ENCODE measurements at places on chromosomes 3 and 15.

- no peak overlapping the region for H3K27ac ChIP-seq
- peaks cover 9% of the 10 kb centered on the region for H3K4me1 ChIP-seq
- DNase-seq: no peak
- H3K36me3 ChIP-seq: no peaks in the 10 kb centered on the region
These were observed 3.0 kb downstream of the ADAMTS9 start for GRCh38 chr3:64684715-64685261.

DNA sequence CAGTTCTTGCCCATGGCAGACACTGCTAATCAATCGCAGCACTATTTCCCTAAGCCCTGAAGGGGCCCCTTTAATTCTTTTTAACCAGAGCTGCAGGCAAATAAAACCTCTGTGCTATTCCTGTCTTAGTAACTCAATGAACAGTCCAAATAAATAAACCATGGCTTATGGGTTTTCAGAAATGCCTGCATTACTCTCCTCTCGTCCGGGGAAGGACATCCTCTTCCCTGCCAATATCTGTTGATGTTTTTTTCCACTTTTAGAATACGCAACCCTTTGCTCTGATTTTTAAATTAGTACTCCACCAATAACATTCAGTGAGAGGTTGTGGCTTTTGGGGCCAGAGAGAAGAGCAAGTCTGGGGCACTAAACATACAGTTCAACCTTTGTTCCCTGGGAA, 35.2 kb upstream of the PRICKLE2 start:
- H3K27me3 ChIP-seq: peaks cover 27% of the 10 kb centered on the region
- no peak for DNase-seq
- H3K4me1 ChIP-seq: no peaks in the 10 kb centered on the region
- no peaks in the 10 kb centered on the region for H3K36me3 ChIP-seq

DNA sequence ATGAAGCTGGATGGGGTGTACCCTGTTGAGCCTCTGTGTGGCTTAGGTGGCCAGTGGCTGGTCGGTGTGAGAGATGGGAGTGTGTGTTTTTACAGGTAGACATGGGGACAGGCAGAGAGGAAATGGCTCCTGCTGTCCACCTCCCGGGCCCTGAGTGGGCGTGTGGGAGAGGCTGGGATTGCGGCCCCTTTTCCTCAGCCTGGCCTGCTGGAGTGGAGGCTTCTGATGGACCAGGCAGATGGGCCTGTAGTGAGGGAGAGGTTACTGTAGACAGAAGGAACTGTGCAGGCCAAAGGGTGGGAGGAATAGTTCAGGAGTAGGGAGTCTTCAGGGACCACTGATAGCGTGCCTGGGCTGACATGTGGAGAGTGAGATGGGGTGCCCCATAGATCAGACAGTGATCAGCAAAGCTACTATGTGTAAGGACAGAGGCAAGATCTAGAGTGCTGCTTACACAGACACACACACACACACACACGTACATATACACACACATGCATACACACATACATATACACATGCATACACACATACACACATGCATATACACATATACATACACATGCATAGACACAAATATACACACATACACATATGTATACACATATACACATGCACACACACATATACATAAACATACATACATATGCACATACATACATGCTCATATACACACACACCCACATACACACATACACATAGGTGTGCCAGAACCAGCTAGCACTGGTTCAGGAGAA, 26.4 kb downstream of the ACAA1 start:
- H3K4me3 ChIP-seq: no peak overlapping the region
- no peak for DNase-seq
- H3K4me1 ChIP-seq: peaks cover 2% of the 10 kb centered on the region
- H3K27ac ChIP-seq: no peak overlapping the region

- peaks cover 10% of the 10 kb centered on the region for H3K4me1 ChIP-seq
- H3K27ac ChIP-seq: no peak overlapping the region
- H3K4me3 ChIP-seq: no peak overlapping the region
- peaks cover 7% of the 10 kb centered on the region for H3K27me3 ChIP-seq
- DNase-seq: no peak
These were observed 10.5 kb upstream of the ANO10 start for GRCh38 chr3:43632269-43632733.

DNA sequence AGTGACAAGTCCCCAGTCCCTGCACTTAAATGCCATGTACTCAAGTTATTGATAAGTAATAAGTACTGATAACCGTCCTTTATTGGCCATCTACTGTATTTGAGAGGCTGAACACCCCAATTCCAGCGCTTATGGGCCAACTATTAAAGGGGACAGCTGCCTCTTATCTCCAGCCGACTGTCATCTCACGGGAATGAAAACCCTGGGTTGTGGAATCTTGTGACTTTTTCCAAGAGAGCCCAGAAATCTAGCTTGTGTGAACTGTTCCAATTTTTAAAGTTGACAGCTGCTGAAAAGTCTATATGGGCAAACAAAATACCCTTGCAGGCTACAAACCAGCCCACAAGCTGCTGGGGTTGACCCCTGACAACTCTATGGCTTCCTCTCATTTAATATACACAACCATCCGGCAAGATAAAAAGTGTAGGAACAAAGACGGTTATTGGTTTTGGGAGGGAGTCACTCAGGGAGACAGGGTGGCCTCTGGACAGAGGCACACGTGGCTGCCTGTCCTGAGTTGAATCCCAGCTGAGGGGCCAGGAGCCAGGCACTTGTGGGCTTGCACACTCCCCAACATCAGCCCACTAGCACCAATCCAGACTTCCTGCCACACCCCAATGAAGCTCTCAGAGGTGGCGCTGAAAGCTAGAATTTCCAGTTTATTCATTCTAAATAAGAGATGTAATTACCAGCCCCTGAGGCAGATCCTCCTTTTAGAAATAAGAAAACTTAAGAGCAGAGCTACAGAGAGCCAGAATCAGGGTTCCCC, 16.2 kb downstream of the SPSB4 start:
- H3K36me3 ChIP-seq: no peaks in the 10 kb centered on the region
- no peaks in the 10 kb centered on the region for H3K27me3 ChIP-seq
- no peak overlapping the region for H3K4me3 ChIP-seq
- DNase-seq: no peak

GRCh38 chr3:76582632-76583378, 457.1 kb upstream of the ROBO2 start:
- H3K4me3 ChIP-seq: no peak overlapping the region
- no peaks in the 10 kb centered on the region for H3K4me1 ChIP-seq
- H3K27me3 ChIP-seq: no peaks in the 10 kb centered on the region
- peaks cover 1% of the 10 kb centered on the region for H3K36me3 ChIP-seq

DNA sequence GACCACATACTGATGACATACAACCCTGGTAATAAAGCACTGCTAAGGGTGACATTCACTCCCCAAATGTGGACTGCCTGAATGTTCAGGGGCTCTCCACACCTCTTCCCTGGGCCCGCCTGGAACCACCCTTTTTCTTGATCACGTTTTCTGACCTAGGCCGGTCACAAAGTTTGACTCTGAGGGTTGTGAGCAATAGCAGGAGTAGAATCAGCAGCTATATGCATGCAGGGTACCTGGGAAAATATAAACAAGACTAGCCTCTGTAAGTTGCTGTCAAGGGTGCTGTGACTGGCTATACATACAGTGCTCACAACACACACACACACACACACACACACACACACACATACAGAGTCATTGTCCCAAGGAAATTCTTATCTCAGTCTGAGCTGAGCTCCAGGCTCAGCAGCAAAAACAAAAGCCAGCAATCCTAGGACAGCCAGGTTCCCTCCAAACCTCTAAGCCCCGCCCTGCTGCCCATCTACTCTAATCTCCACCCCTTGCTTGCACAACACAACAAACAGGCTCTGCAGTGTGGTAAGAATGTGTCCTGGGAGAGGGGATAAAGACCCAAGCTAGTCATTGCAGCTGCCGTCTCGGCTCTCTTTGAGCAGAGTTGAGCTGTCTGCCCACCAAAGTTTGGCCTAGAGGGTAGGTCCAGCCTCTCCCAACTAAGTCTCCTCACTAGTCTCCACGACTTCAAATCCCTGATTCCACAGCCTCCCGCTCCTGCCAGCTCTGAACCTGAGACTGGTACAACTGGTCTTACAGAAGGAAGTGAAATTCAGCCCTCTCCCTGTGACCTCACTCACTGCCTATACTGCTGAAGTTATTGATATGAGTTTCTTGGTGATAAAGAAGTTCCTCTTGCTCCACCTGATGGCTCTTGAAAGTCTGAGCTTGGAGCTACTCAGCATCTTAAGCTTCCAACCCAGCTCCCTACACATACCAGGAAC, 2.2 kb downstream of the BMF start:
- DNase-seq: no peak
- peak overlapping the region; percentile 91 for H3K27ac ChIP-seq
- peaks cover 59% of the 10 kb centered on the region for H3K4me1 ChIP-seq
- peak overlapping the region; percentile 47 for H3K4me3 ChIP-seq

GRCh38 chr3:159634483-159634882, 354.2 kb upstream of the IL12A start:
- H3K4me3 ChIP-seq: no peak overlapping the region
- no peak overlapping the region for H3K27ac ChIP-seq
- no peaks in the 10 kb centered on the region for H3K36me3 ChIP-seq
- DNase-seq: no peak

GRCh38 chr15:52078876-52079700, 33.5 kb downstream of the BCL2L10 start:
- no peak overlapping the region for H3K4me3 ChIP-seq
- no peaks in the 10 kb centered on the region for H3K36me3 ChIP-seq
- peak; percentile 75 for DNase-seq
- no peak overlapping the region for H3K27ac ChIP-seq

- no peak for DNase-seq
- no peaks in the 10 kb centered on the region for H3K36me3 ChIP-seq
- no peaks in the 10 kb centered on the region for H3K27me3 ChIP-seq
- H3K4me3 ChIP-seq: no peak overlapping the region
- H3K27ac ChIP-seq: no peak overlapping the region
These were observed 958.8 kb downstream of the ZPLD1 start for GRCh38 chr3:103393395-103394186.

GRCh38 chr15:78931439-78932257, 13.2 kb downstream of the CTSH start:
- no peak for DNase-seq
- H3K27ac ChIP-seq: no peak overlapping the region
- no peaks in the 10 kb centered on the region for H3K27me3 ChIP-seq

- peaks cover 6% of the 10 kb centered on the region for H3K27me3 ChIP-seq
- H3K4me3 ChIP-seq: no peak overlapping the region
- H3K36me3 ChIP-seq: peaks cover 17% of the 10 kb centered on the region
These were observed 19.9 kb upstream of the ABHD2 start for GRCh38 chr15:89068325-89068784.

GRCh38 chr3:113039546-113039945, 48.8 kb downstream of the GTPBP8 start:
- H3K36me3 ChIP-seq: no peaks in the 10 kb centered on the region
- no peak overlapping the region for H3K4me3 ChIP-seq
- no peak for DNase-seq
- H3K4me1 ChIP-seq: peaks cover 2% of the 10 kb centered on the region

- H3K27me3 ChIP-seq: no peaks in the 10 kb centered on the region
- no peak overlapping the region for H3K4me3 ChIP-seq
- H3K4me1 ChIP-seq: no peaks in the 10 kb centered on the region
These were observed 172.2 kb upstream of the TSPAN3 start for GRCh38 chr15:77243135-77243534.

DNA sequence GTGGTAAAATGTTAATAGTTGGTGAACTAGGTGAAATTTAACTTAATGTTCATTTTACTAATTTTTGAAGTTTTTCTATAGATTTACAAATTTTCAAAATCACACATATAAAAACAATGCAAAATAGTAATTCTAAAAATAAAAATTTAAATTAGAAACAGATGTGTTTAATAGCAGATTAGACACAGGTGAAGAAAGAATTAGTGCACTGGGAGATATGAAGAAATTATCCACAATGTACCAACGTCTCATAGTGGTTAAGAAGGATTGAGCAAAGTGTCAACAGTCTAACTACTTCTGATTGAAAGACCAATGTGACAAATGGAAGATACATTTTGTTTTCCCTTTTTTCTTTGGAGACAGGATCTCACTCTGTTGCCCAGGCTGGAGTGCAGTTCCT, 26.5 kb downstream of the SPG11 start:
- no peak for DNase-seq
- no peaks in the 10 kb centered on the region for H3K27me3 ChIP-seq
- peaks cover 19% of the 10 kb centered on the region for H3K4me1 ChIP-seq
- H3K4me3 ChIP-seq: no peak overlapping the region

DNA sequence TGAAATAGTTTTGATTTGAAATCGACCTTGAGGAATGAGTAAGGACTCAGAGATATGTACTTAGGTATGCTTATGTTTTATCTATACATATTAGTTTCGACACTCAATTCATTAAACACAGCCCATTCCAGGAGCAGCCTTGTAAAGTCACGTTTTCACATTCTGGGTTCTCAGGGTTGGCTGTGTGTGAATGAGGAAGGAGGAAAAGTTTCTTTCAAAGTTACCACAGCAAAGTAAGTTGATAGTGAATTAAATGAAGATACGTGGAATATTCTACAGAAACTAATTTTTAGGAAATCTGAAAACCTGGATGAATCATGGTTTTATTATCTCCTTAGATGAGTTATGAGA, 133.5 kb downstream of the C3orf38 start:
- no peaks in the 10 kb centered on the region for H3K4me1 ChIP-seq
- H3K36me3 ChIP-seq: no peaks in the 10 kb centered on the region
- no peak overlapping the region for H3K4me3 ChIP-seq
- no peaks in the 10 kb centered on the region for H3K27me3 ChIP-seq

- no peak overlapping the region for H3K27ac ChIP-seq
- no peaks in the 10 kb centered on the region for H3K36me3 ChIP-seq
- no peak overlapping the region for H3K4me3 ChIP-seq
These were observed 40.8 kb upstream of the SLC6A11 start for GRCh38 chr3:10775259-10775658.

DNA sequence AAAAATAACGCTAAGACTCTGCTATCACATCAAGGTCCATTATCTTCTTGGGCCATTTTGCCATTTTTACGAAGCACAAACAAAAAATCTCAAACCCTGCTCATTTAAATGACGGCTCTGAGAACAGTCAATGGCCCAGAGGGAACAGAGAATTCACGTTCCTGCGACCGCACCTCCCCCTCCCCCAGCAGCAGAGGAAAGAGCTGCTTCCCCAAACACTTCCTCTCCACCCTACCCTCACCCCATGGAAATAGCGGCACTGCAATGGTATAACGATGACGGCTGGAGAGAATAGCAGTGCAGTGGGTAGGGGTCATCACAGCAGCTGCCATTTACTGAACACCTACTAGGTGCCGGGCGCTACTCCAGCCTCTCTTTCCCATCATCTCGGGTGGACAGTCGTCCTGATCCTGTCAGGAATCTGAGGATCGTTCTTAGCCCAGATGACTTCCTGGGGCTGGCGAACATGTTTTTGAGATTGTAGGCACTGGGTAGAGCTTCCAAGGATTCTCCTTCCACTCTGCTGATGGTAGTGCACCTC, 113.3 kb downstream of the IQSEC1 start:
- no peaks in the 10 kb centered on the region for H3K36me3 ChIP-seq
- no peak for DNase-seq
- H3K27me3 ChIP-seq: no peaks in the 10 kb centered on the region
- H3K4me3 ChIP-seq: no peak overlapping the region

GRCh38 chr15:42157981-42158765, 1.7 kb upstream of the PLA2G4F start:
- no peaks in the 10 kb centered on the region for H3K27me3 ChIP-seq
- H3K4me3 ChIP-seq: no peak overlapping the region
- no peaks in the 10 kb centered on the region for H3K36me3 ChIP-seq
- no peak for DNase-seq
- H3K27ac ChIP-seq: peak overlapping the region; percentile 4

All from activated naive CD8-positive, alpha-beta T cell treated with anti-CD3 and anti-CD28 coated beads for 36 hours (primary cell).